ENCODE measurements at places on chromosomes 3 and 15. TPM values are rescaled to one million over a fixed set of nuclear protein-coding genes. Genes with fewer than 3 reads are reported as not detected.

Gene BFSP2
- not detected for total RNA-seq

Gene LEO1
- 6.6 TPM for total RNA-seq

Gene KLF15
- total RNA-seq: 34.0 TPM

Gene CSPG5
- total RNA-seq: 0.22 TPM

Gene GABRR3
- total RNA-seq: not detected

Gene CACNA1D
- total RNA-seq: 1.5 TPM

Gene ATP13A5
- not detected for total RNA-seq

Gene PPARG
- total RNA-seq: 31.5 TPM

GRCh38 chr3:185335799-185336198 is 27.1 kb upstream of the MAP3K13 start:
- no peak overlapping the region for H3K4me3 ChIP-seq
- no peak overlapping the region for H3K27ac ChIP-seq
- H3K27me3 ChIP-seq: no peaks in the 10 kb centered on the region
- no peak for DNase-seq
- H3K36me3 ChIP-seq: no peaks in the 10 kb centered on the region

GRCh38 chr3:60551455-60552209 is 699.6 kb downstream of the FHIT start:
- no peaks in the 10 kb centered on the region for H3K27me3 ChIP-seq
- no peak for DNase-seq
- H3K36me3 ChIP-seq: no peaks in the 10 kb centered on the region
- no peak overlapping the region for H3K27ac ChIP-seq

GRCh38 chr15:101068961-101069653 is 149.9 kb downstream of the LRRK1 start:
- H3K27me3 ChIP-seq: no peaks in the 10 kb centered on the region
- no peak for DNase-seq
- peak overlapping the region; percentile 51 for H3K27ac ChIP-seq
- no peak overlapping the region for H3K4me3 ChIP-seq

- no peak for DNase-seq
- no peak overlapping the region for H3K27ac ChIP-seq
- H3K36me3 ChIP-seq: no peaks in the 10 kb centered on the region
- no peak overlapping the region for H3K4me3 ChIP-seq
Observed at GRCh38 chr3:116614795-116615362, 94.7 kb upstream of the TUSC7 start.

- DNase-seq: peak; percentile 34
- peaks cover 7% of the 10 kb centered on the region for H3K4me1 ChIP-seq
- no peak overlapping the region for H3K27ac ChIP-seq
- H3K4me3 ChIP-seq: no peak overlapping the region
- H3K36me3 ChIP-seq: no peaks in the 10 kb centered on the region
Observed at GRCh38 chr3:194956697-194957396, 271.2 kb downstream of the FAM43A start.

GRCh38 chr3:66353530-66353929 is 132.7 kb downstream of the SLC25A26 start:
- no peaks in the 10 kb centered on the region for H3K27me3 ChIP-seq
- H3K4me1 ChIP-seq: peaks cover 14% of the 10 kb centered on the region
- DNase-seq: no peak
- no peak overlapping the region for H3K27ac ChIP-seq
- no peak overlapping the region for H3K4me3 ChIP-seq

DNA sequence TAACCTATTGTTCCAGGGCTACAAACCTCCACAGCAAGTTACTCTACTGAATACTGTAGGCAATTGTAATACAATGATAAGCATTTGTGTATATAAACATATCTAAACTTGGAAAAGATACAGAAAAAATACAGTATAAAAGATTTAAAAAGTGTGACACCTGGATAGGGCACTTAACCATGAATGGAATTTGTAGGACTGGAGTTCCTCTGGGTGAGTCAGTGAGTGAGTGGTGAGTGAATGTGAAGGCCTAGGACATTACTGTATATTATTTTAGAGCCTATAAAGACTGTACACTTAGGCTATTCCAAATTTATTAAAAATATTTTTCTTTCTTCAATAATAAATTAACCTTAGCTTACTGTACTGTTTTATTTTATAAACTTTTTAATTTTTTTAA is 38.4 kb upstream of the SLC25A36 start:
- no peak for DNase-seq
- no peak overlapping the region for H3K27ac ChIP-seq
- H3K36me3 ChIP-seq: no peaks in the 10 kb centered on the region
- no peaks in the 10 kb centered on the region for H3K27me3 ChIP-seq

GRCh38 chr15:38868326-38869114 is 303.9 kb upstream of the RASGRP1 start:
- no peaks in the 10 kb centered on the region for H3K36me3 ChIP-seq
- no peaks in the 10 kb centered on the region for H3K4me1 ChIP-seq
- no peaks in the 10 kb centered on the region for H3K27me3 ChIP-seq
- DNase-seq: no peak

- H3K4me3 ChIP-seq: no peak overlapping the region
- no peak for DNase-seq
- no peaks in the 10 kb centered on the region for H3K27me3 ChIP-seq
- peaks cover 14% of the 10 kb centered on the region for H3K36me3 ChIP-seq
Observed at GRCh38 chr15:85116494-85116893, 134.8 kb downstream of the PDE8A start.

- H3K27ac ChIP-seq: no peak overlapping the region
- H3K4me1 ChIP-seq: no peaks in the 10 kb centered on the region
- H3K4me3 ChIP-seq: no peak overlapping the region
- peak; percentile 24 for DNase-seq
- H3K36me3 ChIP-seq: no peaks in the 10 kb centered on the region
Observed at GRCh38 chr3:116135457-116136085, 309.7 kb downstream of the LSAMP start.

GRCh38 chr3:138921316-138922292 is 25.3 kb downstream of the FOXL2 start:
- DNase-seq: no peak
- no peak overlapping the region for H3K4me3 ChIP-seq
- no peaks in the 10 kb centered on the region for H3K36me3 ChIP-seq
- H3K4me1 ChIP-seq: peaks cover 8% of the 10 kb centered on the region

DNA sequence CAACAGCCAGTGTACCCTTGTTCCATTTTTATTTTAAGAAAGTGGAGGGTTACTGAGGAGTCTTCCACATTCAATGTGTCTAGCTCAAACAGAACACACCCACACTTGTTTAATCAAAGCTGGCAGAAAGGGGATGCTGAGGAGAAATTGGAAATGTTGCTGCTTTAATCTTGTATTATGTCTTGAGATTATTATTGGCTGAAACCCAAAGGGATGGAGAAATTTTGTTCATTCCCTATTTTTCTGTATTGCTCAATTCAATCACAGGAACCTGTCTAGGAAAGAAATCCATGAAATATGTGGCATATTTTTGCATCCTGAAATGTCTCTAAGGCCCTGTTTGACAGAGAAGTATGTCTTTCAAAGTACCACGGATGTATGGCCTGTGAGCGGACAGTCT is 238.0 kb downstream of the MYRIP start:
- no peak for DNase-seq
- no peak overlapping the region for H3K27ac ChIP-seq
- H3K27me3 ChIP-seq: no peaks in the 10 kb centered on the region
- H3K36me3 ChIP-seq: no peaks in the 10 kb centered on the region

DNA sequence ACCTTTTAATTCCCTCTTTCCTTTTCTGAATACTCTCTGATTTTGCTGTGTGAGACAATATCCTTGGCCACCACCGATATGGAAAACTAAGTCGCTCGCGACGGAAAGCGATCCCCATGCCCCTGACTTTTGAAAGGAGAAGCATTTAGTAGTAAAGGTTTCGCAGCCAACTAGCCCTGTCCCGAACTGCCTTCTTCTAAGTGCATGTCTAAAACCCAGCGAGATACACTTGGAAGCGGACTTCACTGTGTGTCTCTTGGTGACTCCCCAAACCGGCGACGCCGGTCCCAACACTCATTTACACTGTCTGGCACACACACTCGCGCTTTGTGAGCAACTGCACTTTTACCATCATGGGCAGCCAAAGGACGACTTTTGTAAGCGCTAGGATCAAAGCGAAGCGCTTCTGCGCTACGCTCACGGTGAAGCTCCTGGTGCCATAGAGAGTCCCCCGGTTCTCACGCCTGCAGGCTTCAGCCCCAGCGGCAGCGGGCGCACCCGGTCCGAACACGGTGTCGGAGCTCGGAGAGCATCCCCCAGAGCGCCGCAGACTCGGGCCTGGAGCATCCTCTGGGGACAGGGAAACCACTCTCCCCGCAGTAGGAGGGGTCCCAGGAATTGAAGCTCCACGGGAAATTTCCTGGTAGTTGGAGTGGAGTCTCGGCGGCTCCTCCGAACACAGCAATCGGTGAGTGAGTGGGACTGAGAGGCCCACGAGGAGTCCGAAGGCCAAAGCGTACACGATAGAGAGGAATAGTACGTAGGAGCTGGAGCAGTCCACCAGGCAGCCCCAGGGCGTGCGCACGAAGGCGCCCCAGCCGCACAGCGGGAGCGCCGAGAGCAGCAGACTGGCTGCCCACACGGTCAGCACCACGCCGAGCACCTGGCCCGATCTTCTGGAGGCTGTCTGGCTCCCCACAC is 1.4 kb downstream of the GPR149 start:
- peaks cover 30% of the 10 kb centered on the region for H3K27me3 ChIP-seq
- H3K4me1 ChIP-seq: no peaks in the 10 kb centered on the region
- no peaks in the 10 kb centered on the region for H3K36me3 ChIP-seq
- no peak overlapping the region for H3K4me3 ChIP-seq
- no peak overlapping the region for H3K27ac ChIP-seq
- peak; percentile 4 for DNase-seq

GRCh38 chr3:42886294-42886822 is 10.7 kb upstream of the CYP8B1 start:
- H3K27ac ChIP-seq: no peak overlapping the region
- H3K36me3 ChIP-seq: no peaks in the 10 kb centered on the region

GRCh38 chr3:59885101-59885500 is 835.3 kb upstream of the CFAP20DC start:
- no peaks in the 10 kb centered on the region for H3K4me1 ChIP-seq
- H3K4me3 ChIP-seq: no peak overlapping the region
- no peaks in the 10 kb centered on the region for H3K36me3 ChIP-seq
- no peaks in the 10 kb centered on the region for H3K27me3 ChIP-seq
- DNase-seq: no peak

GRCh38 chr3:144257381-144257780 is 285.8 kb downstream of the DIPK2A start:
- no peak overlapping the region for H3K27ac ChIP-seq
- DNase-seq: no peak
- no peaks in the 10 kb centered on the region for H3K36me3 ChIP-seq
- H3K4me3 ChIP-seq: no peak overlapping the region
- no peaks in the 10 kb centered on the region for H3K4me1 ChIP-seq
- no peaks in the 10 kb centered on the region for H3K27me3 ChIP-seq

GRCh38 chr3:33639889-33640288 is 78.2 kb downstream of the CLASP2 start:
- no peak overlapping the region for H3K4me3 ChIP-seq
- no peaks in the 10 kb centered on the region for H3K27me3 ChIP-seq
- no peaks in the 10 kb centered on the region for H3K4me1 ChIP-seq
- no peak overlapping the region for H3K27ac ChIP-seq
- DNase-seq: no peak

- no peak for DNase-seq
- H3K4me3 ChIP-seq: no peak overlapping the region
- H3K27ac ChIP-seq: no peak overlapping the region
- peaks cover 40% of the 10 kb centered on the region for H3K4me1 ChIP-seq
- no peaks in the 10 kb centered on the region for H3K27me3 ChIP-seq
- no peaks in the 10 kb centered on the region for H3K36me3 ChIP-seq
Observed at GRCh38 chr15:58478579-58478978, 46.8 kb downstream of the LIPC start.

GRCh38 chr15:57537072-57537471 is 54.6 kb upstream of the MYZAP start:
- DNase-seq: no peak
- no peaks in the 10 kb centered on the region for H3K27me3 ChIP-seq
- no peaks in the 10 kb centered on the region for H3K36me3 ChIP-seq
- H3K4me1 ChIP-seq: peaks cover 21% of the 10 kb centered on the region
- H3K4me3 ChIP-seq: no peak overlapping the region

- no peaks in the 10 kb centered on the region for H3K36me3 ChIP-seq
- no peaks in the 10 kb centered on the region for H3K4me1 ChIP-seq
- DNase-seq: peak; percentile 46
- no peak overlapping the region for H3K4me3 ChIP-seq
- H3K27me3 ChIP-seq: no peaks in the 10 kb centered on the region
Observed at GRCh38 chr3:181555681-181556080, 156.0 kb upstream of the SOX2 start.

- H3K27ac ChIP-seq: no peak overlapping the region
- H3K4me3 ChIP-seq: no peak overlapping the region
- no peaks in the 10 kb centered on the region for H3K36me3 ChIP-seq
Observed at GRCh38 chr3:14423197-14423743, 20.9 kb downstream of the SLC6A6 start.

GRCh38 chr15:76483018-76483417 is 146.4 kb downstream of the ISL2 start:
- H3K4me3 ChIP-seq: no peak overlapping the region
- no peak overlapping the region for H3K27ac ChIP-seq
- H3K27me3 ChIP-seq: no peaks in the 10 kb centered on the region
- DNase-seq: no peak

DNA sequence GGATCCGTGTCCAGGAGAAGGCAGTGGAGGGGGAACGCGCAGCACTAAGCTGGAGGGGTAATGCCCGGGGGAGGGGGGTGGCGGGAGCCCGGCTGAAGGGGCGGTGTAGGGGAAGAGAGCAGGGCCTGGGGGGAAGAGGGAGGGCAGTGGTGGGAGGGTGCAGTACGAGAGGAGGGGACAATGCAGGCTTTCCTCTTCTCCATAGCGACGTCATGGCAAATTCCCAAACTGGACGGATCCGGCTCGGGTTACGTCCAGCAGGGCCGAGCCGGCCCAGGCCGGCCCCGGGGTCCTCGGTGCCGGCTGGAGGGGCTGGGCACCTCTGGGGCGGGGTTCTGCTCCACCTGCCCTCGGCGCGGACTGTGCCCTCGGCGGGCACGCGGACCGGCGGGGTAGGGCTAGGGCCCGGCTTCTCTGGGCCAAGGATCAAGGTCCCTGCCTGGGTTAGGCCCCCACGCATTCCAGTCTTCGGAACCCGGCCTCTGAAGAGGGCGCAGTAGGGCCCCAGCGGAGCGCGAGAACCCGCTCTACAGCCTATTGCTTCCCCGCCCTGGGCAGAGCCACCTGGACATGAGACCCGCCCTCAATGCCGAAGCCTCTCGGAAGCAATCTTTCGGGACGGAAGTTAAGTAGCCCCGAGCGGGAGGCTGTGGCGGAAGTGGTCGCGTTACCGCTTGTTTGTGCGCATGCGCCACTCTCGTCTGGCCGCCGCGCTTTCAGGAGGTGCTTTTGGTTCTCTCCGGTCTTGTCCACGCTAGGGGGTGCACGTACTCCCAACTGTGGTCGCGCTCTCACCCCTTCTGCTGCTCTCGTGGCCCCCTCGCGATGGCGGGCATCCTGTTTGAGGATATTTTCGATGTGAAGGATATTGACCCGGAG is 1.4 kb downstream of the POLR2H start:
- H3K27ac ChIP-seq: peak overlapping the region; percentile 100
- no peaks in the 10 kb centered on the region for H3K27me3 ChIP-seq
- DNase-seq: peak; percentile 96
- H3K4me3 ChIP-seq: peak overlapping the region; percentile 91
- H3K4me1 ChIP-seq: peaks cover 11% of the 10 kb centered on the region
